Right kidney (tissue), 9 donors: ENCODE measurements at places on chromosomes 1 and 21.

GRCh38 chr1:71548398-71548890 is 467.6 kb upstream of the ZRANB2 start:
- no peak for DNase-seq

DNA sequence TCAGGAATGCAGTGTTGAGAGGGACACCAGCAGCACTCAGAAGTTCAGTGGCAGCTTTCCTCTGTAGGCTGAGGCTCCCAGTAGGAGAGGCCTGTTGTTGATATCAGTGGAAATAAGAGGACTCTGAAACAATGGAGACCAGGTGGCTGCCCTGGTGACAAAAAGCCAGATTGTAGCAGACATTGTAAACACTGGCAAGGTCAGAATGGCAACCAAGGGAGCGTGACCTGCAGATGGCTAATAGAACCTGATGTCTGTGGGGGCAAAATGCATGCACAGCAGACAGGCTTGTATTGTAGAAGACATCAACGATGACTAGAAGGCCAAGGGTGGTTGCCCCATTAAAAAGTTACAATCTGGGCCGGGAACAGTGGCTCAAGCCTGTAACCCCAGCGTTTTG is 53.1 kb upstream of the GPR37L1 start:
- DNase-seq, result no peak

GRCh38 chr1:162475539-162476185 is 22.0 kb upstream of the UHMK1 start:
- DNase-seq, result no peak

GRCh38 chr1:162627662-162628296 is 4.5 kb upstream of the DDR2 start:
- no peak for DNase-seq

DNA sequence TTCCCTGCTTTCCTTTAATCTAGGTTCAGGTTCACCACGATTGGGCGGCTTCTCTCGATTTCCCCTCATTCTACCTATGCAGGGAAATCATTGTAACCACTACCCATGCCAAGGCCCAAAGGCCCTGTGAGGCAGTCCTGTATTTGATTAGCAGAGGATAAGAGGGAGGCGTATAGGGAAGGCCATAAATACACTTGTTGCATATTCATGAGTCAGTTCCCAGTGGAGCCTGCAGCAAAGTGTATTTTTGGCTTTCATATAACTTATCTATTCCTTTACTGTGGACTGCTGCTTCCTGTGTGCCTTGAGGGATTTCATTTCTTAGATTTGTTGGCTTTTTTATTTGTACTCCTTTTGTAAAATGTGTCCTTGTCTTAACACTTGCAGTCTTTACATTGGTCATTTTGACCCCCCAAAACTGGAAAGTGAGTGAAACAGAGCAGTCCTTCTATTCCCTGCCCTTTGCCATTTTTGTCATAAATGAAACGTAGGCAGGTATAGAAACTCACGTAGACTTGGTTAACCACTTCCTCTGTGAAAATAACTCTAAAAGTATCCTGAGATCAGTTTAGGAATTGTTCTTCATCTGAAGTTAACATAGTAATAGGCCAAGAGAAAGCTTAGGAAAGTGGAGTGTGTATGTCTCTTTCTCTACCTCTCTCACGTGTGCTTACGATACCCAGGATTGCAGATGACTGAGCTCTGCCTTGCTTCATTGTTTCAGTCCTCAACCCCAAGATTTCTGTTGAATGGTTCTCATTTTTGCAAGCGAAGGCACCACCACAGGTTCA is 19.6 kb upstream of the KCNQ4 start:
- DNase-seq, result no peak

DNA sequence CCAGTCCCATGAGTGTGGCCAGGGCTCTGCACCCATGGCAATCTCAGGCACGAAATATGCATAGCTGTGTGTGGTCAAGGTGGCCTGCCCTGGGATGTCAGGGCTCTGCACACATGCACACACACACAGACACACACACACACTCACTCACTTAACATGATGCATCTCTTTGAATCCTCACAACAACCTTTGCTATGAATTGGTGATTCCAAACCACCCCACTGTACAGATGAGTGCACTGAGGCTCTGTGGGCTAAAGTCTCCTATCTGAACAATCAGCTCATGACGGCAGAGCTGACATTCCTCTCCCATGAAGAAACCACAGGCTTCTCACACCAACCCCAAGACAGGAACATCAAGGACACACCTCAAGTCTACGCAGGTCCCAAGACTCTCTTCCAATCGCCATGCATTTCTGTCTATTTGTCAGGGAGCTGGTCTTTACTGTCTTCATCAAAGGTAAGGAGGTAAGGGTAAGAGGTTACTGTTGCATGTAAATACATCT is 131.6 kb downstream of the ETS2 start:
- no peak for DNase-seq

- no peak for DNase-seq
Measured at GRCh38 chr1:87673309-87673708, 344.6 kb downstream of the LMO4 start.

DNA sequence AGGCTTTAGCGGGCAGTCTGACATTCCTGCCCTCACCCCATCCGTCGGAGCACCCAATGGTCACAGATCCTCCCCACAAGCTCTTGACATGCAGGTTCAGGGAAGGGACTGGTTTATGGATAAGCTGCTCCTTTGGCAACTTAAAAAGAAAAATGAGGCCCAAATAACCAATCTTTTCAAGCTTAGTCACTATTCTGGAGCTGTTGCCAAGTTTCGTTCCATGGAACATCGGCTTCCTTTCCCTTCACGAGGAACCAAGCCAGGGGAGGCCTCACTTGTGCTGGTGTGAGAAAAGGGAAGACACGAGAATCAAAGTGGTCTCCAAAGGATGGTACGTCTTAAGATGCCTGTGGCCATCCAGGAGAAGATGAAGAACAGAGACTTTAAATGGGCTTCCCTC is 46.1 kb upstream of the LPAR3 start:
- no peak for DNase-seq

DNA sequence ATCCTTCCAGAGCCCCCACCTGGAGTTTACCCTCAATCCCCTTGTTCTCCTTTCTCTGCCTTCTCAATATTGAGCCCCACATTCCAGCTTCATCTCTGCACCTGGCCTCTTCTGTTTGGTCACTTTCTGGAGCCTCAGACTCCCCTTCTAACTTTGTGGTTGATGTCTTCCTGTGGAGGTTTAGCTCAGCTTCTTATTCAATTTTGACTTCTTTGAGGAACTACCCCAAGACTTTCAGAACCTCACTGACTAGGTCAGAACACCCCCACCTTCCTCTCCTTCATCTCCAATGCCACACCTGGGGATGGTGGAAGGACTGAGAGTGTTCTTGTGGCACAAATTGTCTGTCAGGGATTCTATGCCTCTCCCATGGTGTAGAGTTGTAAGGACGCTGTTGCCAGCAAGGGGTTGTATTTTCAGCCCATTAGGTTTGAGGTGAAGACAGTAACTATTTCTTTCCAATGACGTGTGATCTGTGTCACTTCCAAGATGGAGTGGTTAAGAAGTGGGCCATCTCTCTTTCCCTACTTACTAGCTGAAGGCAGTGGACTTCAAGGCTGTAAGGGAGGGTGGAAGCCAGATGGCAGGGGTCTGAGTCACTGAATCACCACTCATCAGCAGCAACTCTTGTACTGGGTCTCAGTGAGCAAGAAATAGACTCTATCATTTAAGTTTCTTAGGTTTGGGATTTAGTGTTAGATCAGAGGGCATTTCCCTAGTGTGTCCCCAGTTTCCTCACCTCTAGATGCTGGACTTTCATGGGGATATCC is 80.6 kb downstream of the PAPPA2 start:
- no peak for DNase-seq

DNA sequence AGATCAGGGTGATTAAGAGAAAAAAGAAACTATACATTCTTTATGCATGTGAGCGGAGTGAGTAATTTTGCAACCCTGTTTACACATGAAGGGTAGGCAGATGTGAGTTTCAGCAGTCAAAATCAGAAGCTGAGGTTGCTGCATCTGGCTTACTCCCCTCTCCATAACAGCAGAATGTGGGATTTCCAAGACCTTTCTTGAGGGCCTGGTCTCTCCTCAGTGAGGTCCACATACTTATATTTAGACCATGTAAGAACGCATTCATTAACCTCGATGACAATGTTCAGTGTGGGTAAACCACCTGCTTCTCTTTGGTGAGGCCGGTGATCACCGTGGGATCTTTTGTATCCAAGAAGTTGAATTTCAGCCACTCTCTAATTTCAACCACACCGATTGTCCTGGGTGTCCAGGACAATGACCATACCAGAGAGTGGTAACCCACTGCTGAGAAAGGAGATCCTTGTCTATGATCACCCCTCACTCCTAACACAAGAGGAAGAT is 18.7 kb upstream of the RAP1A start:
- DNase-seq, result no peak

DNA sequence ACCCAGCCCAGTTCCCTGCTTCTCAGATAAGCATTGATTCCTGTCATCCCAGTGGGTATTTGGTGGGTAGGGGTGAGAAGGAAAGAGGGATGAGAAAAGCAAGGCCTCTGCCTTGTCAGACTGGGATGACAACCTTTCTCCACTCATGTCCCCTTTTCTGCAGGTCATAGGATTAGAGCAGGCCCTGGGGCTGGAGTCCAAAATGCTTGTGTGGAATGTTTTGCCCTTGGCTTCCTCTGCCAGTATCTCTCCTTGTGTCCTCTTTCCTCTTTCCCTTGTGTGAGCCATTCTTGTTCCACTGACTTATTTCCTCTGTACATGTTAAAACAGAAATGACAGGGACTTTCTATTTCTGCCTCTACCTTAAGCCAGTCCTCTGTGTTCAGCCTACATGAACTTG is 4.1 kb downstream of the ATP2B4 start:
- no peak for DNase-seq

DNA sequence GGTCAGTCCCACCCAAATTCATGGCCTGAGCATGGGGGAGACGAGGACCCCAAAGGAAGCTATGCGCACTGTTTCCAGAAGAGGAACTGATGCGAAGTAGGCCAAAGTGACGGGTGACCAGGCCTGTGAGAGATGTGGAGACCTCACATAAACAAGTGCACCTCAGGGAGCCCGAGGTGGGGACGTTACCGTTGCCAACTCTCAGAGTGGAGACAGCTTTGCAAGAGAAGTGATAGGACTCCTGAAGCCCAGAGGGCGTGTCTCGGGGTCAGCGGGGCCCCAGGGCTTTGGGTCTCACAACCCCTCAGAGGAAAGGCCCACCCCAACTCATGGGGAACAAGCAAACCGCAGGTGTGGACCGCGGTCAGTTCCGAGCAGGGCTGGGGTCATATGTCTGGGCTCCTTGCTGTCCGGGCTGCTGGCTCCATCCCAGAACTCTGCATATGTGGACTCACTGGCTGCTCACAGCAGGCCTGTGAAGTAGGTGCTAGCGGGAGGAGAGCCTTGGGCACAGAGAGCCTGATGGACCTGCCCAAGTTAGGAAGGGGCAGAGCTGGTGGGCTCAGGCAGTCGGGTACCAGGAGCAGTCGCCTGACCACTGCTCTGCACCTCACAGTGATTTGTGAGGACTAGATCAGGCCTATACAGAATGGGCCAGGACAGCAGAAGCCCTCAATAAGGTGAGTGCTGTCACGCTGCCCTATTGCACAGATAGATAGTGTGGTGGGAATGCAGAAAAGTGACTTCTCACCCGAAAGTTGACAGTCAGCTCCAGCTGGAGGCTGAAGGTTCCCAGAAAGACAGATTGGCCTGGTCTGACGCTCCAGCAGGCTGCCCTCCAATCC is 26.2 kb downstream of the STUM start:
- DNase-seq, result no peak

DNA sequence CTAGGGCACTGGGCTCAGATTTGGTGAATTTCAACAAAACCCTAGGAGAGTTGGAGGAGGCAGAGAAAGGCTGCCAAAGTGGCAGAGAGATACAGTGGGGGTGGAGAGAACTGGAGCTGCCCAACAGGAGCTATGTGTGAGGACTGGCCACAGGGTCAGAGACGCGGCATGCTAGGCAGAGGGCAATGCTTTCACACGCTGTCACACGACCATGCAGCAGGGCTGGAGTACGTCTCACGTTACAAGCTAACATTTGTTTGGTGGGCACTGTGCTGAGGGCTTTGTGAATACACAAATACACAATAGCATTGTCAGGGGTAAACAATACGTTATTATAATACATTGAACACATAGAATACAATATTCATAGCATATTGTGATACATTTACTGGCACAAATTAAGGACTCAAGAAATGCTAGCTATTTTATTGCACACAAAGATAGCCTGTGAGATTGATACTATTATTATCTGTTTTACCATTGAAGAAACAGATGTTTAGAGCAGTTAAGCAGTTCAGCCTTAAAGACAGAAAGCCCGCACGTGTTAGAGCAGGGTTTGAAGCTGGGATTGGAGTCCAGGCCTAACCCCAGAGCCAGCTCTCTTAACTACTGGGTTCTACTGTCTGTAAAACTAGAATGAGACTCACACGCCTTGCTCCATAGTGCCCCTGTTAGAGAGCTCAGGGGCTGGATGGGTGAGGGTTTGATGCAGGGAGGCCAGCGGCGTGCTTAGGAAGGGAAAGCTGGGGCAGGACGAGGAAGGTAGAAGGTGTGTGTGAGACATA is 4.5 kb downstream of the RAB7B start:
- no peak for DNase-seq

DNA sequence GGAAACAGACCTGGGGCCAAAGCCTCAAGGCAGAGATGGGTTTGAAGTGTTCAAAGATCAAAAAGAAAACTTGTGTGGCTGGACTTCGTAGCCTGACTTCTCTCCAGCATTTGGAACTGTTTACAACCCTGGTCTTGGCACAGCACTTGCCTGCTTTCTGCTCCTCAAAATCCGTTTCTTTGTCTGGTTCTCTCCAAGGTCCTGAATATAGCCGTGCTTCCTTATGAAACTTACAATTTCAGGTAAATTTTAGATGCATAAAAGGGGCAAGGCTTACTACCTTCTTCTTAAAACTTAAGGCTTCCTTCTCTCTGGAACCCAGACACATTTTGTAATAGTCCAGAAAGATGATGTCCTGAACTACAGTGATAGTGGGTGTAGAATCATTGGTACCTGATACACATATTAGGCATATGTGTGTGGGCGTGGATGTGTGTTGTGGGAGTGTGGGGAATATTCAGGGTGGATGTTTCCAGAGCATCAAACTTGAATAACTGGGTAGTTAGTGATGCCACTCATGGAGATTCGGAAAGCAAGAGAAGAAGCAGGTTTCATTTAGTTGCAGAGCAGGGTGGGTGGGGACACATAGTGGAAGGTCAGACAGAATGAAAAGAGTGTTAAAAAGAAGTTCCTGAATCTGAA is 26.4 kb upstream of the FAM78B start:
- no peak for DNase-seq

- DNase-seq, result no peak
Measured at GRCh38 chr1:40305871-40306270, 11.2 kb downstream of the COL9A2 start.

DNA sequence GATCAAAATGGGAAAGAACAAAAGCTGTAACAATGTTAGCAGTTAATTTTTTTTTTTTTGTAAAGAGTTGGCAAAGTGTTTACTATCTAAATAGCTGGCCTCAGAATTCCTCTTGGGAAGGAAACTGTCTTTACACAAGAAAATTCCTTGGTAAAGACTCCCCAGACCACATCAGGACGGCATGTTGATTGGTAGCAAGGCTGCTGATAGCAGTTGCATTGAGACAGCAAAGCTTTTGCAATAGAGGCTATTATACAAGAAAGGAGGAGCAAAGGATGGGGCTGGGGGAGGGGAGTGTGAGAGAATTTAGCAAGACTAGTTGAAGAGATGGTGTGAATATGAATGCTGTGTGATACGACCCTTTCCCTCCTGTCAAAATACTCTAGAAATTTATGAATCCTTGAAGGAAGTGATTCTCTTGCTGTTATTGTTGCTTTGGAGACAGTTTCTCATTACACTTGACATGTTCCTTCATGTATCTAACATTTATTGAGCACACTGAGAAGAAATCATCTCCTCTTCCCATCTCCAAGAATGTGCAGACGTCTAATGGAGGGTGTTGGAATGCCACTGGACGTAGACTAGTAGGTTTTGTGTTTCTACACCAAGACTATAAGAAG is 355.6 kb downstream of the SIPA1L2 start:
- DNase-seq, result no peak
